NCI-H1092 (cell line): ENCODE measurements at places on chromosomes 4 and X.
A peak's percentile ranks its signal among the peaks of the same experiment; 100 is the strongest.

DNA sequence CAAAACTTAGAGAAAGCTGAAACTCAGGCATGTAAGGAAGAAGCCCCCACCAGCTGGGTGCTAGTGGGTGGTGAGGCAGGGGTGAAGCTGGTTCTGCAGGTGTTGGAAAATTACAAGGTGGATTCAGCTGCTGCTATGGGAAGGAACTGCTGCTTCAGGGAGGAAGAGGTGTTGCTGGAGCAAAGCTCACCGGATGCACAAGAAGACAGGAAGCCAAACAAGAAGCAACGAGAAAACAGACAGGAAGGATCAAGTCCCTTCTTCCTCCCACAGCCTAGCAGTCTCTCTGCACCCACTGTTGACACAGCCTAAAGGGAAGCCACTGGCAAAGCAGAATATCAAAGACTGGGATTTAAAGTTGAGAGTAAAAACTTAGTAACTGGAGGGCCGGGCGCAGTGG lies 100.2 kb upstream of the JADE1 start:
- no peak for DNase-seq

GRCh38 chr4:189279188-189279587 lies 661.5 kb upstream of the FRG1 start:
- no peak for DNase-seq

GRCh38 chrX:48945517-48946348 lies 11.7 kb downstream of the OTUD5 start:
- DNase-seq = peak; percentile 0

GRCh38 chr4:175470131-175470530 lies 341.9 kb downstream of the GPM6A start:
- DNase-seq = no peak

- DNase-seq = no peak
Observed at GRCh38 chr4:88012647-88013046, 5.2 kb downstream of the PKD2 start.

GRCh38 chr4:136524039-136524438 lies 1008.3 kb downstream of the PCDH18 start:
- no peak for DNase-seq

- no peak for DNase-seq
Observed at GRCh38 chr4:44668526-44668925, 9.7 kb upstream of the GUF1 start.

DNA sequence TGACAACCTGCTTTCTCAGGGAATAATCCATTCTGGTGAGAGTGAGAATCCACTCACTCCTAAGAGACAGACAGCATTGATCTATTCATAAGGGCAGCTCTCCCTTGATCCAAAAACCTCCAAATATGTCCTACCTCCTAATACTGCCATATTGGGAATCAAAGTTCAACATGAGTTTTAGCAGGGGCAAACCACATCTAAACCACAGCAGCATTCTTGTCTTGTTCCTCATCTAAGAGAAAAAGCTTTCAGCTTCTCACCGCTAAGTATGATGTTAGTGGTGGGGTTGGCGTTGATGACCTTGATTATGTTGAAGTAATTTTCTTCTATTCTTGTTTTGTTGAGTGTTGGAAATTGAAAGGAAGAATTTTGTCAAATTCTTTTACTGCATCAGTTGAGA lies 69.6 kb downstream of the SERTM2 start:
- DNase-seq = no peak

GRCh38 chr4:144711700-144712456 lies 65.9 kb downstream of the HHIP start:
- DNase-seq = no peak

DNA sequence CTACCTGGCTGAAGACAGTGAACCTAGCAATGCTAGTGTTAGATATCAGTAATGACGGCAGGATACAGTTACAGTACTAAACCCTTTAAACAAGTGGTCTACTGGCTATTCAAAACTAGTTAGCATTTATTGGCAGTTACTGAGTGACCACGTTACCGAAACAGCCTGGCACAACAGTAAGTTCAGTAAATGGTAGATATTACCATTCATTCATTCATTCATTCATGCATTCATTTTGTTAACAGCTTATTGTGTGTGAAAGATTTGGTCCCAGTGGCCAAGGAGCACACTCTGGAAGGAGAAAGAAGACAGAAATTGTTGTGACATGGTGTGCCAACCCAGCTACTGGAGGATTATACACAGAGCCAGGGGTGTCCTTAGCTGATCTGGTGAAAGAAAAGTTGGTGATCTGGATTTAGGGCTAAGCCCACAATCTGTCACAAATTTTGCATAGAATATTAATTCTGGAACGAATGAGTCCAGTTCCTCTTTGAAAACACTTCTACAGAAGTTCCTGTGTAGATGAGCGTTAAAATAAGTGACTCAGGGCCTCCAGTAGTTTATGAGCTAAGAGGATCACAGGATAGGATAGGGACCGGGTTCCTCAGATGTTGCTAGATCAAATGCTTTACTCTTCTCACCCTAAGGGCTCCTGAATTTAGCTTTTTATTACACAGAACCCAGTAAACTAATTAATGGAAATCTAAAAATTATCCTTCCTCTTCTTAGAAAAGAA lies 179.1 kb downstream of the CBR4 start:
- no peak for DNase-seq

DNA sequence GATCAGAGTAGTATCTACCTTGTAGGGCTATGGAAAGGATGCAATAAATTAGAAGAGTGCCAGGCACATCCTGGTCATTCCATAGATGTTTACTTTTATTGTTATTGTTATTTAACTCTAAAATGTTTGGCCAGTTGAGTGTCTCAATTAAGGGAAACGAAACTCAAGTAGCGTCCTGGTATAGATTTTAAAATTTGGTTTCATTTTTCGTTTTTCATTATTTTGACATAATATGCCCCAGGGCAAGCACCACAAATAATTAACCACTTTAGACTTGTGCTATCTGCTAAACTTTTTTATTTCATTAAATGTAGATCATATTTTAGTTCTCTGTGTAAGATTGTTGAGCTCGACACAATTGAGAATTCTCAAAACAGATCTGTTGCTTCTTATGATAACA lies 179.7 kb upstream of the PRPS2 start:
- no peak for DNase-seq

DNA sequence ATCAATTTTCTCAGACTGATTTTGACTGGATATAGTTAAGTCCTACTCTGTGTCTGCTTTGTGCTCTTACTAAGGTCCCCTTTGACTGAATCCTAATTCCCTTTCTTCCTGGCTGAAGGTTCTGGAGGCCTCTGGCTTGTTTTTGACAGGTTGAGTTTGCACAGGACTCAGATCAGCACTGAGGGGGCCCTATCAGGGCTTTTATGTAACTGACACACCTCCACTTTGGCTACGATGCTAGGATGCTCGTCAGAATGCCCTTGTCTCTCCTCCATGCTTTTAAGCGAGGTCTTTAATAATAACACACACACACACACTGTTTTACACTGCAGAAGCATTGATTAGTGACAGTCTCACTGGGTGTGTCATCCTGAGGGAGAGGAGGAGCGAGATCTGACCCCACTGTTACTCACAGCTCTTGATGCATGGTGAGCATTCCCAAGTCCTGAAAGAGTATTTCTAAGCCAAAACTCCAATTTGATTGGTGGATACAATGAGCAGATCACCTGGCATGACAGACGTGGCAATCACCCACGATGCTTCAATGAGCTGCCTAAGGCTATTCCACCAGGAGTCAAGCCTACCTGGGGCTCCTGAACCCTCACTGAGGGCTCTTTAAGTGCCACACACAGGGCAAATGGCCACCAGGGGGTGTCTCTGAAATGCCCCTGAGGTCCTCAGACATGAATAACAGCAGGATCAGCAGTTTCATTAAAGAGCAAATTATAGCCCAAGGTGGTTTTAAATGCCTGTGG lies 130.4 kb upstream of the CPEB2 start:
- no peak for DNase-seq

- no peak for DNase-seq
Observed at GRCh38 chr4:1813915-1814314, 20.8 kb downstream of the FGFR3 start.

DNA sequence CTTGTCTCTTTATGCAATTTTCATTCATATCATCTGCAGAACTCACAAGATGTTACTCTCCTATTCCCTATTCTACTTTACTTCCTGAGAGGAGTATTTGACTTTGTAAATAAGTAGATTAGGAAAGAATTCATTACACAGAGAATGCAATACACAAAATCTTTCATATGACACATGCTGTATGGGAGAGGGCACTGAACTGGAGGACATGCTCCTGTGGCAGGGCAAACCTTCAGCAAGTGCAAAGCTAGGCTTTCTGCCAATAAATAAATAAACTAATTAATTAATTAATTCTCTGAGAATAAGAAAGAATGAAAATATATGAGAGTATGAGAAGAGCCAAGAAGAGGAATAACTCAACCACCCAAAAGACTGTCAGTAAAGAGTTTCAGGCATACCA lies 33.9 kb downstream of the THAP9 start:
- DNase-seq = no peak

- no peak for DNase-seq
Observed at GRCh38 chrX:154733066-154733425, 17.8 kb downstream of the GAB3 start.

- DNase-seq = no peak
Observed at GRCh38 chr4:133147921-133148689, 989 bp upstream of the PCDH10 start.

DNA sequence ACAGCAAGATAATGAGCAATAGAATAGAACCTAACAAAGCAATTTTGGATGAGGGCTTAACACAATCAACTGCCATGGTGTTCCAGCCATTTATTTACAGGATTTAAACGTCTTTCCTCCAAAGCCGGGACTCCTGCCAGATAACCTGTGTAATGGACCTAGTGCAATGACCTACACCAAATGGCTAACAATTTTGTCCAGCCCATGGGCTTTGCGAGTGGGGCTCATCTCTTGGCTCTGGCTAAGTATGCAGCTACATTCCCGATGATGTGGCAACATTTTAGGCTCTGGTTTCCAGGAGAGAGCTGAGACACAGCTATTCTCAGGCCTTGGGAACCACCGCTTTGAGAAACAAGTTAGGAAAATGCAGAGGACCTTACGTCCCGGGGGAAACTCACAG lies 822.3 kb upstream of the FTHL17 start:
- no peak for DNase-seq

DNA sequence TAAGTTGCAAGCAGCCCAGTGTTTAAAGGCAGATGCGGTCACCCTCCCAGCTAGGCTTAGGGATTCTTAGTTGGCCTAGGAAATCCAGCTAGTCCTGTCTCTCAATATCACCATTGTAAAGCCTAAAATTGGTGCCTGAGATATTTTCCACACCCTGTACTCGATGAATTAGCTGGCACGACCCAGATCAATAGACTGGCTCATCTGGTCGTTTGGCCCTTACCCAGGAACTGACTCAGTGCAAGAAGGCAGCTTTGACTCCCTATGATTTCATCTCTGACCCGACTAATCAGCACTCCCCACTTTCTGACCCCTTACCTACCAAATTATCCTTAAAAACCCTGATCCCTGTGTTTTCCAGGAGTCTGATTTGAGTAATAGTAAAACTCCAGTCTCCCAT lies 384.9 kb upstream of the SLC7A11 start:
- no peak for DNase-seq

DNA sequence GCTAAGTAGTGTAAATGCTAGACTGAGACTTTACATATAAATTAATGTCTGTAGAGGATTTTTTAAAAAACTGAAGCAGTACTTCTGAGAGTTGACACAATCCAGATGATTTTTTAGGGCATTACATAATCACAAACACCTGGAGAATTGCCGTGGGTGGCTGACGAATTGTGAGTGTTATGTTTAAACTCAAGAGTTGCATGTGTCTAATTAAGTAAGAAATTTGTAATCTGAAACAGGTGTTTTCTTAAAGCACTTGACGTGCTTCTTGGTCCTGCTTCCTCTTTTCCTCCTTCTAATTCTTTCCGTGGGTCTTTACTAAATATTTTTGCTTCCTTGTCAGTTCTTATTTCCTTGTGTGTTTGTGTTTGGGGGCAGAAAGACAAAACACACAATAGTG lies 27.8 kb downstream of the PIR start:
- DNase-seq = no peak

- DNase-seq = no peak
Observed at GRCh38 chr4:33996075-33996718, 2248.1 kb downstream of the ARAP2 start.

GRCh38 chr4:148780426-148781005 lies 338.3 kb upstream of the NR3C2 start:
- DNase-seq = no peak

DNA sequence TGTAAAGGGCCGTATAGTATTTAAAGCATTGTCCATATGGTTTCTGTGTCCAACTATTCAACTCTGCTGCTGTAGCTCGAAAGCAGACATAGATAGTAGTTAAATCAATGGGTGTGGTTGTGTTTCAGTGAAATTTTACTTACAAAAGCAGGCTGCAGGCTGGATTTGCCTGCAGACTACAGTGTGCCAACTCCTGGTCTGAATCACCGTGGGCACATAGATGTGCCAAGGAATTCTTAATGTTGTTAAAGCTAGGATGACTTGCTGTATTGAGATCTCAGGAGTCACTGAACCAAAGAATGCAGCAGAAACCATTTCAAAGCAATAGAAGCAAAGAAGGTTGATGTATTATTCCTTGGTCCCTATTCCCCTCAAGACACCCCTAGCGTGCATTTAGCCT lies 379.0 kb downstream of the STIM2 start:
- DNase-seq = no peak

GRCh38 chr4:48375651-48376304 lies 34.4 kb downstream of the SLAIN2 start:
- peak; percentile 72 for DNase-seq

DNA sequence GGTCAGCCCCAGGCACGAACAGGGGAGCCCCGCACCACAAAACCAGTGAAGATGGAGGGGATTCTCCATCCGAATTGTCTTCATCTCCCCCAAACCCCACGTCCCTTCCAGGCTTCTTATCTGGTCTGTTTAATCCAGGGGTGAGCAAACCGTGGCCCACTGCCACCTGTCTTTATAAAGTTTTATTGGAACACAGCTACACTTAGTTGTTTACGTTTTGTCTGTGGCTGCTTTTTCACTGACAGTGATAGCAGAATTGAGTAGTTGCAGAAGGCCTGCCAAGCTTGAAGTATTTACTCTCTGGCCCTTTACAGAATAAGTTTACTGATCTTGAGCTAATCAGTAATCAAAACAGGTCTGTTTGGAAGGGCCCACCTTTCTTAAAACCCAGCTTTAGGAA lies 324.0 kb downstream of the ARHGAP10 start:
- no peak for DNase-seq
